Upper lobe of right lung (tissue), 1 donor: ENCODE measurements at places on chromosomes 5 and 9. TPM values are rescaled to one million over a fixed set of nuclear protein-coding genes. Genes with fewer than 3 reads are reported as not detected.

DNA sequence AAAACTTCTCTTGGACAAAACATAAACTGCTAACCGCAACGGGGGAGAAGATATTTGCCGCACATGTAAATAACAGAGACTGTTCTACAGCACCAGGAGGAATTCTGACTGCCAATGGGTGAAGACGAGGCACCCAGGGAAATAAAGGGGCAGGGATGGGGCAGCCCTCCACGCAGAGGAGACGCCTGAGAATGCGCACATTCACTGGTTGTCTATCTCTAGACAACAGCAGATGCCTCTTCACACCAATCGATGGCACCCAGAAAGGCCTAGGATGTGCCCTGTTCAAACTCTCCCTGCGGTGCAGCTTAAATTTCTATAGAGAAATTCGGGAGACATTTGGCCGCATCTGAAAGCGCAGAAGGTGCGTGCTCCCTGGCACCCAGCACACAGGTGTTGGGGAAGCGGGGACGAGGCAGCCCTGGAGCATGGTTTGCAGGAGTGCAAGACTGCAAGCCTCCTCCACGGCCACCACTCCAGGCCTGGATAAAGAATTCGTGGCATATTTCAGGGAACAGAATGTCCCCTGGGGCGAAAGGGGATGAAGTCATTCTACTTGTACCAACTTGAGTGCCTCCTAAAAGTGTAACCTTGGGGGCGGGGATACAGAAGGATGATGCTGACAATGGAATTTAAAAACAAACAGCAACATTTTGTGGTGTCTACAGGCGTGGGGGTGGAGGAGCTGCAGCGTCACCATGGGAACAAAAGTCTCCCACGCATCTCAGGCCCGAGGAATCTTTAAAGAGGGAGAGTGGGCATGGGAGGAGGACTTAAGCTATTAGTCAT, 6.3 kb upstream of the IRX2 start:
- peak; percentile 79 for DNase-seq

GRCh38 chr5:93164690-93165089, 416.3 kb downstream of the NR2F1-AS1 start:
- DNase-seq = no peak

DNA sequence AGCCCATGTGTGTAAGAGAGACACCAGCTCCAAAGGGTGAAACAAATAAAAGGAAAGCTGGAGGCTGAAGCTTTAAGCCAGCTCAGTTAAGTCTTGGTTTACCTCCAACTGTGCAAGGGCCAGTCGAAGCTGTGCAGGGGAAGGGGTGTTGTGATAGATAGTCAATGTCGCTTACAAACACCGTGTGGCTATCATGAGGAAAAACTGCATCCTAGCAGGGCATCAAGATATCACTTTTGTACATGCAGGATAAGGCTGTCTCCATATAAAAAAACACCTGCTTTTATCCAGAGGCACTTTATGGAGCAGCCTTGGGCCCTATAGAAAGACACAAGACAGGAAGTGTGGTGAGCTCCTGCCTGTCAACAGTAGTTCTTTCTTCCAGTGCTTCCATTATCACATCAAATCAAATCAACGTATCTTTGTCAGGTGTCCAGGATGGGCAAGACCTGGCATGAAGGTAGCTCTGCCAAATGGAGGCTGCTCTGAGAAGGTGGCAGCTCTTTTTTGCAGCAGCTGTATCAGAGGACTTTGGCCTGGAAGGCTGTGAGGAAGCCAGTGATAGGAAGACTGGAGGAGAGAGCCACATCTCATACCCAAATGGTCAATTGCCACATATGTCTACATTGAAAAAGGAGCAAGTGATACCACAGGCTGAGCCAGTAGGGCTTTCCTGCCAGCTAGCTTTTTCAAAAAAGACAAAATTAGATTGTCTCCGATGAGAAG, 29.3 kb upstream of the SELENOP start:
- DNase-seq = no peak

GRCh38 chr9:126694206-126695081, 80.7 kb downstream of the LMX1B start:
- peak; percentile 45 for DNase-seq

- peak; percentile 71 for DNase-seq
These were observed 802 bp downstream of the ITGA2 start for GRCh38 chr5:52989781-52990527.

- no peak for DNase-seq
These were observed 11.9 kb downstream of the ERBIN start for GRCh38 chr5:65938256-65938655.

DNA sequence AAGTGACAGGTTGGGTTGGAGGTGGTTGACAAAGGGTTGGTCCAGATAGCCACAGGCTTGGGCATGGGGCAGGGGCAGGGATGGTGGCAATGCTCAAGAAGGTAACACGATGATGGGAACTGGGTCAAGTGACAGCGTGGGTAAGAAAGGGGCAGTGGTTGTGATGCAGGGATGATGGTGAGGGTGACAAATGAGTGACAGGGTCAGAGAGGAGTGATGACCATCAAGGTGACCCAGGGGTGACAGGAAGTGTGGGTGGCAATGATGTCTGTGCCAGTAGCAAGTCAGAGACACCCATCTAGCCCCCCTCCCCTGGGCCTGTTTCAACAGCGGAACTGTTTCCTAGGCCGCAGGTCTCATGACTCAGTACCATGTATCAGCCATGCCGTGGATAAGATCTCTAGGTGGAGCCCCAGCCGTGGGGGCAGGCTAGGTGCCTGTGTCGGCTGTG, 20.5 kb downstream of the AQP3 start:
- DNase-seq = no peak

- DNase-seq = no peak
These were observed 513.2 kb downstream of the SPOCK1 start for GRCh38 chr5:136985785-136986475.

SPATA31E1 gene
- total RNA-seq = not detected

GRM6 gene
- not detected for total RNA-seq

PLK2 gene
- total RNA-seq = 41.1 TPM

ARL14EPL gene
- not detected for total RNA-seq

ADAMTSL1 gene
- total RNA-seq = 7.3 TPM

SPAG8 gene
- total RNA-seq = 2.8 TPM

BTNL9 gene
- total RNA-seq = 99.8 TPM

FAXDC2 gene
- 79.0 TPM for total RNA-seq
